ENCODE measurements at places on chromosomes 4 and X. TPM values are rescaled to one million over a fixed set of nuclear protein-coding genes. Genes with fewer than 3 reads are reported as not detected.

OTC gene
- 0.87 TPM for total RNA-seq

HSD17B10 gene
- 93.5 TPM for total RNA-seq

CYTL1 gene
- not detected for total RNA-seq

PFKFB1 gene
- total RNA-seq, result 5.0 TPM

FGFBP1 gene
- total RNA-seq, result not detected

SORBS2 gene
- total RNA-seq, result 64.0 TPM

RPL36A gene
- 1,912 TPM for total RNA-seq

DNA sequence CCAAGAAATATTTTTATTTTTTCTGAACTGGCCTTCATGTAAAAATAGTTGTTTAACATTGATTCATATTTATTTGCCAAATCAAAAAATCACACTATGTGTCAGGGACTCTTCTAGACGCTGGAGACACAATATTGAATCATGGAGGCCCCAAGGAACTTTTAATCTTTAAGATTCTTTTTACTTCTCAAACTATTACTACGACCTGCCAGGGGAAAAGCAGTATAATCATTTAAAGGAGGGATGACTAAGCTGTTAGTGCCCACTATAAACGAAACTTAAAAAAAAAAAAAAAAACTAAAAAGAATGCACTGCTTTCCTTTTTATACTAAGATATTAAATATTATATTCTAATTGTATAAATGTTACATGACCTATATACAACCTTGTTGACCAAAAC, 84.7 kb downstream of the PPA2 start:
- H3K27me3 ChIP-seq, result no peaks in the 10 kb centered on the region
- no peak for DNase-seq
- no peak overlapping the region for H3K4me3 ChIP-seq
- H3K36me3 ChIP-seq, result no peaks in the 10 kb centered on the region
- peaks cover 6% of the 10 kb centered on the region for H3K4me1 ChIP-seq
- H3K27ac ChIP-seq, result no peak overlapping the region

DNA sequence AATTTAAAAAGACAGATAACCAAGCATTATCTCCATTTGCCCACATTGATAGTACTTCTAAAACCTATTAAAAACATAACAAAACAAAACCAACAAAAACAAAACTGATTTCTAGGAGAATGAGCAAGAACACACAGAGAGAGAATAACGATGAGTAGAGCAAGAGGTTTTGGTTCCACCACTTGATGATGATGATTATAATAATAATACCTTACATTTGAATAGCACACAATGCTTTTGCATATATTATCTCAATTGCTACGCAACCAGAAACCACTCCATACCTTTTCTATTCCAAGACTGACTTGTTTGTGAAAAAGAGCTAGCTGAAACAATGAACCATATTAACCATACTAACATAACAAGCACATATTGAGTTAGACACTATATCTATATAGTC, 1090.9 kb downstream of the SH3BGRL start:
- H3K27ac ChIP-seq, result no peak overlapping the region
- H3K36me3 ChIP-seq, result no peaks in the 10 kb centered on the region
- DNase-seq, result no peak
- no peaks in the 10 kb centered on the region for H3K4me1 ChIP-seq

DNA sequence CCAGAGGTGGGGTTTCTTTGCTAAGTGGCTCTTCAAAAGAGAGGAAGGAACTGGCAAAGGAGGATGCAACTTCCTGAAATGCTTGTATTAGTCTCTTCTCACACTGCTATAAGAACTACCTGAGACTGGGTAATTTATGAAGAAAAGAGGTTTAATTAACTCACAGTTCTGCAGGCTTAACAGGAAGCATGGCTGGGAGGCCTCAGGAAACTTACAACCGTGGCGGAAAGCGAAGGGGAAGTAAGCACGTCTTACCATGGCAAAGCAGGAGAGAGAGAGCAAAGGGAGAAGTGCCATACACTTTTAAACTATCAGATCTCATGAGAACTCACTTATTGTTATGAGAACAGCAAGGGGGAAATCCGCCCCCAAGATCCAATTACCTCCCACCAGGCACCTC, 505.7 kb downstream of the ZNF674 start:
- no peak overlapping the region for H3K4me3 ChIP-seq
- no peaks in the 10 kb centered on the region for H3K4me1 ChIP-seq
- H3K27me3 ChIP-seq, result no peaks in the 10 kb centered on the region

GRCh38 chrX:41245641-41246040, 88.3 kb upstream of the DDX3X start:
- no peak overlapping the region for H3K27ac ChIP-seq
- no peaks in the 10 kb centered on the region for H3K36me3 ChIP-seq
- H3K4me1 ChIP-seq, result no peaks in the 10 kb centered on the region

DNA sequence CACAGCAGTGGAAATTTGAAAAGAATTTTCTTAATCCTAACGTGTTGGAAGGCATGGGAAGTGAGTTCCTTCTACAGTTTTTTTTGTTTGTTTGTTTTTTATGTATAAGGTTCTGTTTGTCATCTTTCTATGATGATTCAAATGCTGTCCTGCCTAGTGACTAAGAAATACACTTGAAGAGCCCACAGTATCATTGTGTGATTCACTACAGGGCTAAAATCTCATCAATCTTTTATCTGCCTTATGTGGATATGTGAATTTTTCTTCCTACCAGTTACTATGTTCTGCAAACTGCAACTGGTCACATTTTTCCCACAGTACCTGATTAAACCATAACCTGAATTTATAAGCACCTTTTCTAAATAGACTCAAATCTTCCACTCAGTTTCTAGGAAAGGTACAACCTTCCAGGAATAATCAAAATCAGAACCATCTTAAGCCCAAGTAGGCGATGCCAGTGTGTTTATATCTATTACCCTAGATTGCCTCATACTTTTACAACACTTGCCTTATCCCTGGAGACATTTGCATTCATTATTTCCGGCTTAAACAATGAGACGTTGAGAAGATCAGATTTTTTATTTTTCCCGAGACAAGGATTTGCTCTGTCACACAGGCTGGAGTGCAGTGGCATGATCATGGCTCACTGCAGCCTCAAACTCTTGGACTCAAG, 214.6 kb upstream of the GALNT7 start:
- no peaks in the 10 kb centered on the region for H3K27me3 ChIP-seq
- no peak overlapping the region for H3K4me3 ChIP-seq
- no peaks in the 10 kb centered on the region for H3K36me3 ChIP-seq
- H3K27ac ChIP-seq, result no peak overlapping the region
- H3K4me1 ChIP-seq, result no peaks in the 10 kb centered on the region
- DNase-seq, result no peak

DNA sequence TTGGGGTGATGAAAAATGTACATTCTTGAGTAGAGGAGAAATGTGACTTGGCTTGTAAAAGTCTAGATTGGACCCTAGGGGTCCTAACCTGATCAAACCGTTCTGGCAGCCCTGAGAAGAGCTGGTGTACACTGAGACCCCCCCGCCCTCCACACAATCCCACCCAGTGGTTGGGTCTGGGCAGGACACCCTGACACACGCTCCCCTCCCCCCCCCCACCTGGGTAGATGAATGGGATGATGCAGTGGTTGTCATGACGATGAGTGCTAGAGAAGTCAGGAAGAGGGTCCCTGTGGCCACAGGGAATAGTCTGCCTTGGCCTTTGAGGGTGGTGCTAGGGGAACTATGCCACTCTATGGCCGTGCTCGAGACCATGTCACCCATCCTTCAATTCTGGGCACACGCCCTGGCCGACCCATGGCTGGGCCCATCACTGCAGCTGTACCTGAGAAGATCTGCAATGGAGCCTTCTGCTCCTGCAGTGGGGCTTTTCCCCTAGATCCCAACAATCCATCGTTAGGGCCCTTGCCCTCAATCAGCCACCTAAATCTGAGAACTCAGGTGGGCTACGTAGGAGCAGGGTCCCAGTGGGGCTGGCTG, 4.4 kb downstream of the CDK16 start:
- H3K4me3 ChIP-seq, result no peak overlapping the region
- no peak for DNase-seq
- no peaks in the 10 kb centered on the region for H3K4me1 ChIP-seq
- peaks cover 6% of the 10 kb centered on the region for H3K36me3 ChIP-seq
- H3K27me3 ChIP-seq, result no peaks in the 10 kb centered on the region
- H3K27ac ChIP-seq, result no peak overlapping the region

DNA sequence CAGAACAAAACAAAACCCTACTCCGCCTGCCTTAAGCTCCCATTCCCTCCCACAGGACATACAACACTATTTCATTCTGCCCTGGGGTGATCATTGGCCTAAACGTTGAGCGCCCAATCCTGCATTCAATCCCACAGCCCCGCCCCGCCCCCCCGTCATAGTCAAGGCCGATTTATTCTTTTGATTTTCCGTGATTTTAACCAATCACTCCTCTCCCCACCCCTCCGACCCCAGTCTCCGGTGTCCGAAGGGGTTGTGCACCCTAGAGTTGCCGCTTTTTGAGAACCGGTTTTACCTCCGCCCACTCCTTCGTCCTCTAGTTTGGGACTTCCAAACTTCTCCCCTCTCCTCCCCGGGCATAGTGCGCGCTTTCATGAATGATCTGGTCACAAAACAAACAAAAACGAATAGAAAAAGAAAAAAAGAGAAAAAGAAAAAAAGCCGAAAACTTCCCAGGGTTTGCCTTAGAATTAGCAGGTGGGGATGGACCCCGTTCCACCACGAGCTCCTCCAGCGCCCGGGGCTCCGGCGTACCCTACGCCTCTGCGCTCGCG, 446 bp upstream of the UBE2A start:
- no peaks in the 10 kb centered on the region for H3K36me3 ChIP-seq
- peak; percentile 7 for DNase-seq
- H3K27ac ChIP-seq, result peak overlapping the region; percentile 94

- no peak for DNase-seq
- H3K27ac ChIP-seq, result no peak overlapping the region
- H3K36me3 ChIP-seq, result no peaks in the 10 kb centered on the region
Observed at GRCh38 chr4:161816958-161817357, 346.8 kb downstream of the FSTL5 start.

- H3K4me3 ChIP-seq, result no peak overlapping the region
- H3K4me1 ChIP-seq, result no peaks in the 10 kb centered on the region
- no peaks in the 10 kb centered on the region for H3K36me3 ChIP-seq
- H3K27me3 ChIP-seq, result peaks cover 6% of the 10 kb centered on the region
- no peak for DNase-seq
- no peak overlapping the region for H3K27ac ChIP-seq
Observed at GRCh38 chrX:109928596-109929335, 74.1 kb upstream of the TMEM164 start.

DNA sequence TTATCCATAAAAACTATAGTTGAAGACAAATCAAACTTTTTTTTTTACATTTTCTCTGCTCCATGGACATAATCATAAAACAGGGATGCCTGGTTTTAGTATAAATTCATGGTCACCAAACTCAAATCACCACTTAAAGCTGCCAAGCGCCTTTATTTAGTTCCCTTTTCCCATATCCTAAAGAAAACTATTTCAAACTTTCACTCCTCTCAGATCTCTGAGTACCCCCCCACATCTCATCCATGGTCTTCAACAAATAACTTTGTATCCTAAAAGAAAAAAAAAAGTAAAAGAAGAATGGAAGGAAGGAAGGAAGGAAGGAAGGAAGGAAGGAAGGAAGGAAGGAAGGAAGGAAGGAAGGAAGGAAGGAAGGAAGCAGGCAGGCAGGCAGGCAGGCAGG, 1438.7 kb downstream of the C4orf33 start:
- H3K4me1 ChIP-seq, result no peaks in the 10 kb centered on the region
- DNase-seq, result no peak
- no peaks in the 10 kb centered on the region for H3K27me3 ChIP-seq

DNA sequence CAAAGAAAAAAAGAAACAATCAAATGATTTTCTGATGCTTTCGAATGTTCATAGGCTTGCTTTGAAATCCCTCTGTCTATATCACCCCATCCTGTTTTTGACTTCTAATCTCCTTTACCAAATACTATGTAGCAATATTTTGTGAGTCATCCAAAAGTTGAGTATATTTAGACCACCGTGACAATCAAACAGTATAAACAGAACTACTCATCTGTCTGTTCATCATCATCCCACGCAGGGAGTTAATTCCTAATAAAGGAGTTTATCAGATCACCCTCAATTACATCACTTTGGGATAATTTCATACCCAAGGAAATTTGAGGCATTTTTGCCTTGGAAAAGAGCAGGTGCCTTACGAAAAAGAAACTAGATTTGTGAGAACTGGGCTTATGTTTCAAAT, 212.9 kb downstream of the CBR4 start:
- DNase-seq, result no peak
- H3K4me1 ChIP-seq, result no peaks in the 10 kb centered on the region
- no peaks in the 10 kb centered on the region for H3K36me3 ChIP-seq
- H3K4me3 ChIP-seq, result no peak overlapping the region
- no peak overlapping the region for H3K27ac ChIP-seq

GRCh38 chr4:168882650-168883233, 127.3 kb downstream of the CBR4 start:
- H3K4me3 ChIP-seq, result no peak overlapping the region
- H3K36me3 ChIP-seq, result peaks cover 16% of the 10 kb centered on the region
- no peak overlapping the region for H3K27ac ChIP-seq
- H3K27me3 ChIP-seq, result no peaks in the 10 kb centered on the region
- peaks cover 18% of the 10 kb centered on the region for H3K4me1 ChIP-seq

- no peak overlapping the region for H3K4me3 ChIP-seq
- peaks cover 4% of the 10 kb centered on the region for H3K4me1 ChIP-seq
- H3K27ac ChIP-seq, result no peak overlapping the region
- no peaks in the 10 kb centered on the region for H3K36me3 ChIP-seq
- no peak for DNase-seq
Observed at GRCh38 chr4:39030725-39031124, 1.5 kb downstream of the TMEM156 start.

Data from tibial nerve (tissue), 4 donors.